CD4-positive, alpha-beta T cell treated with Interleukin-6 for 4 hours (primary cell): ENCODE measurements at places on chromosomes 6 and 20.

DNA sequence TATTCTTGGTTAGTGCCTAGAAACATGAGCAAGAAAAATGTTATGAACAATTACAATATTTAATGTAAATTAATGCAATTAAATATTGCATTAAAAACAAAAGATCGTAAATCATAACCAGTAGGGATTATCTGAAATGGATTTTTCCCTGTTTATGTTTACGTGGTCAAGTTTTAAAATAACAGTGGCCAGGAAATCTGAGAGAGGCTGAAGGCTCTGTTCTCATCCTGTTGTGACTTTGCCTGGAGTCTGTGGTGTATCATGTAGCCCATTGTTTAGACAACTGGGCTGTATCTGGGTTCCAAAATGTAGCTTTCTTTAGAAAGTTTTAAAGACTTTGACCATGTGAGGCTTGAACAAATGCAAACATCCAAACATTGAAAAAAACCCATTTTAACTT, 2.4 kb downstream of the MYO6 start:
- no peak for DNase-seq

- no peak for DNase-seq
Observed at GRCh38 chr6:6330407-6330806, 9.9 kb upstream of the F13A1 start.

DNA sequence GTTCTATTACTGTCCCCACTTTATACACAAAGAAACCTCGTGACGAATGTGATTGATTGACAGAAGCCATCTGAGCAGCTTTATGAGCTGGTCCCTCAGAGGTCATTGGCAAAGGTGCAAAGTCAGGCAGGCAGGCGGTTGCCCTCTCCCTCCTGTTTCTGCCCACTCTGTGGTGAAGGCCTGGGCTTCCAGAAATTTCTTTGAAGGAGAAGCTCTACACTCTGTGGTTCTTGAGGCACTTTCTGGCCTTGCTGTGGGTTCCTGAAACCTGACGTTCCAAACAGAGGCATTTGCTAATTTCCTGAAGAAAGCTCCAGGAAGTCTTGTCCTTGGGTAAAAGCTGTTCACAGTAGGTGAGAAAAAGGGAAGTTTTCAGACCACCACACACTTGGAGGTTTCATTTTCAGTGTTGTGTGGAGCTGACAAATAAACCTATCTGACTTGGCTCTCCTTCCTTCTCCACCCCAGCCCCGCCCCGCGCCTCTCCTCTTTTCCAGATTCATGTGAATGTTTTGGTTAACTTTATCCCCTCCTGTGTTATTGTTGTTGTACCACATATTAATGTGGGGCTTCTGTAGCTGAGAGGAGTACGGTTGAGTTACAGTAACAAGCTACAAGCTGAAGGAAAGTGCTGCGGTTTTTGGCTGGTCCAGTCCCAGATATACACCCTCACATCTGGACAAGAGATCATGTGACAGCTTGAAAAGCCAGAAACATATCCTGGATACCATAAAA, 274.1 kb downstream of the CLIC5 start:
- DNase-seq, result no peak

DNA sequence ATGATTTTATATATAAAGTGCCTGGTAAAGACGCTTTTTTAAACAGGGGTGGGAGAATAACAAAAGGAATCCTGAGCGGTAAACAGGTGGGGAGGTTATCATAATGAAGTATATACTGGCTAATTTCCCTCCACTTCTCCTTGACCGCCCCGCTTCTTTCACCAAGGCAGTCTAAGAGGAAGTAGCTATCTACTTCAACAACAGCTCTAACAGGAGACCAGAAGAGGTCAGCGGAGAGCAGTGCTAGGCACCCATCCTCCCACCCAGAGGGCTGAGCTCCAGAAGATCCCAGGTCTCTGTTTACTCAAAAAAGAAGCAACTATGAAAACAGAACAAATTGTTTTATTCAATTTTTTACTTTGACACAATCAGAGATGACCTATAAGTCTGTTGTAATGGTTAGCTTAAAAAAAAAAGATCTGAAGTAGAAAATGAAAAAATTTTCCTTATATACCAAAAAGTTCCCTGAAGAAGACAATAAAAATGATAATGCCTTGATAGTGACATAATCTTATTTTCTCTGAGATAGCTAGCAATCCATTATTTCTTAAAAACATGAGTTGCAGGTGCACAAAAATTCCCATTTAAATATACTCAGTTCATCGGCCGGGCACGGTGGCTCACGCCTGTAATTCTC, 141.1 kb downstream of the PDSS2 start:
- peak; percentile 17 for DNase-seq

- DNase-seq, result no peak
Observed at GRCh38 chr20:62359043-62359490, 8.0 kb downstream of the LAMA5 start.

DNA sequence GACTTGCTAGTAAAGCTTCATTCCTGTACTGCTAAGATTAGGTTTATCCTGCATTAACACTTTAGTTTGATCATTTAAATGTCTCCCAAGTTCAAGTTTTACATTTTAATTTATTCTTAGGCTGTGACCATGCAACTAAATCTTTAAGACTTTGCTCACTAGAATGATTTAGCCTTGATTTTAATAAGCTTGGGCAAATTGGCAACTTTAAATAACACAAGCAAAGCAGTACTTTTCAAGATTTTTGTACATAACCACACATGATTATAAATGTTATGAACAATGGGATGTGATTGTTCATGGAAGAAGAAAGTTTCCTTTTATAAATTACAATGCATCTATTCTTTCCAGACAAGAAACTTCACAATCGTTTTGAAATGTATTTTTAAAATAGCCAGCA, 948.0 kb upstream of the EPHA7 start:
- no peak for DNase-seq

- DNase-seq, result no peak
Observed at GRCh38 chr6:157412791-157413190, 31.8 kb downstream of the ZDHHC14 start.

GRCh38 chr6:19083801-19084200, 696.7 kb downstream of the RNF144B start:
- no peak for DNase-seq

- DNase-seq, result no peak
Observed at GRCh38 chr6:52603000-52603795, 26.3 kb upstream of the TRAM2 start.

GRCh38 chr6:73394577-73395354, at the start of gene DDX43:
Gene DDX43, plus strand, starts transcription at chr6:73394828. Its CDS starts 78 bp downstream, at chr6:73394906.
- peak; percentile 54 for DNase-seq

- no peak for DNase-seq
Observed at GRCh38 chr6:68978411-68978810, 343.3 kb downstream of the ADGRB3 start.

DNA sequence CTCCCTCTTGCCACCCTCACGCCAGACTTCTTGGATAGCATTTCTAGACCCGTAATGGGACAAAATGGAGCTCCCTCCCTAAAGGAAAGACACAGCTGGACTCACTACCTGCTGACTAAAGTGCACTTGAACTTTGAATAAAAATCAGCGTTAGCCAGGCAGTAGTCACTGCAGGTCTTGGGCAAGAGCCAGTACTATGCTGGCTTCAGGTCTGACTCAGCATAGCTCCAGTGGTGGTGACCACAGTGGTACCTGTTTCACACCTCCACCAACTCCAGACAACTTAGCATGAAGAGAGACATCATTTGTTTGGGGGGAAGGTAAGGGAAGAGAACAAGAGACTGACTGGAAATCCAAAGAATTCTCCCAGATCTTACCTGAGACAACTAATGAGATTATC, 906.8 kb downstream of the GRIK2 start:
- DNase-seq, result no peak

GRCh38 chr20:59448196-59448595, 147.8 kb downstream of the EDN3 start:
- no peak for DNase-seq

DNA sequence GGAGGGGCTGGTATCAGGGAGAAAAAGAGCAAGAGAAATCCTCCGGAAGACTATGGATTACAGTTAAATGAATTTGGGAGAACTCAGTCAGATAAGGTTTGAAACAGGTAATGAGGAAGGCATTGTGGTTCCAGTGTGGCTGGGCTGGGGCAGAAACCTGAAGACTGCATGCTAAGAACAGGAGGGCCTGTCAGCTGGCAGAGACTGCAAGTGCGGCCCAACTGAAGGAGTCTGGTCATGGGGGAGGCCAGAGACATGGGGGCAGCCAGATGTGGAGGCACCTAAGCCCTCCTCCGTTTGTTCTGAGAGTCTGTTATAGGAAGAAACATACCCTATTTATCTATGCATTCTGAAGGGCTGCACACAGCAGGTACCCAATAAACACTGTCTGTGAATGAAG, 16.6 kb downstream of the TFB1M start:
- DNase-seq, result no peak

GRCh38 chr20:38211200-38212097, 46.4 kb upstream of the TGM2 start:
- no peak for DNase-seq

DNA sequence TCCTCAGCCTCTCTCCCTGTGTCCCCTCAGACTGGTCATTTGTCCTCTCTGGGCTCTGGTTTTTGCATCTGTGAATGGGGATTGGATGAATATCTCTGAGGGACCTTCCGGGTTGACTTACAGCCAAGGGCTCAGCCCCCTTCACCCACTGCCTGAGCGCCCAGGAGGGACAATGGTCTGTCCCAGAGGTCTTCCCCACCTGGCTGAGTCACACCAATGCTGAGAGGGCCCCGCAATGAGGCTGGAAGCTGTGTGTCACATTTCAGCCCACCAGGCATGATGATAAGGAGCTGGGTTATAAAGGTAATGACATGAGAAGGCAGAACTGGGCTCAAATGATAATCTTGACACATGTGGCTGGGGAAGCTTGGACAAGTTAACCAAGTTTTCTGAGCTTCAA, 70.5 kb downstream of the TOX2 start:
- no peak for DNase-seq

GRCh38 chr20:50450493-50450826, 59.7 kb upstream of the PTPN1 start:
- DNase-seq, result no peak

DNA sequence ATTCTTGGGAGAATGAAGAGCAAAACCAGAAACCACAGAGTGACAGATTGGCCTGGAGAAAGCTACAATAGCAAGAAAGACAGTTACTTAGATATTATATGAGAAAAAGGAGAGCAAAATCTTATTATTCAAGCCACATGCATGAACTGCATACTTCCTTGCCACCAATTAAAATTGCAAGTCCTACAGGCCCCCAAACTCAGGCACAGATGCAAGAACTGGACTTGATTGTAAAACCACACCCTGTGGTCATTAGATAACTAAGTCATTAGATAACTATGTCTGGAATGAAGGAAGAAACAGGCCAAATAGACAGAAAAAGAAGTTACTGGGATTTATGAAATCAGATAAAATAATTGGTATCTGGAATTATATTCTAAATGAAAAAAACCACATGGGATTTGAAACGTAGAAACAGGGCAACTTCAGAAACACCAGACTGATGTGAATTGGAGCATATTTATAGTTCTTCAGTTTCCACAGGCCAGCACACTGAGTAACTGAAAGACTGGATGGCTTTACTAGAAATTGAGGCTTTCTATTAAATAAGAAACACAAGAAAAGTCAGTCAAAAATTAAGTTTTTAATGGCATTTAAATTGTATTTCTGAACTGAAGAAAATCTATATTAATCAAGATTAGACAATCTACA, 49.4 kb upstream of the CARMIL1 start:
- no peak for DNase-seq
